Stromal cell of bone marrow (primary cell): ENCODE measurements at places on chromosomes 1 and 21.

- DNase-seq, result no peak
Measured at GRCh38 chr21:40165773-40166070, 298.5 kb downstream of the PCP4 start.

GRCh38 chr1:4371849-4372248, 282.6 kb upstream of the AJAP1 start:
- DNase-seq, result no peak

DNA sequence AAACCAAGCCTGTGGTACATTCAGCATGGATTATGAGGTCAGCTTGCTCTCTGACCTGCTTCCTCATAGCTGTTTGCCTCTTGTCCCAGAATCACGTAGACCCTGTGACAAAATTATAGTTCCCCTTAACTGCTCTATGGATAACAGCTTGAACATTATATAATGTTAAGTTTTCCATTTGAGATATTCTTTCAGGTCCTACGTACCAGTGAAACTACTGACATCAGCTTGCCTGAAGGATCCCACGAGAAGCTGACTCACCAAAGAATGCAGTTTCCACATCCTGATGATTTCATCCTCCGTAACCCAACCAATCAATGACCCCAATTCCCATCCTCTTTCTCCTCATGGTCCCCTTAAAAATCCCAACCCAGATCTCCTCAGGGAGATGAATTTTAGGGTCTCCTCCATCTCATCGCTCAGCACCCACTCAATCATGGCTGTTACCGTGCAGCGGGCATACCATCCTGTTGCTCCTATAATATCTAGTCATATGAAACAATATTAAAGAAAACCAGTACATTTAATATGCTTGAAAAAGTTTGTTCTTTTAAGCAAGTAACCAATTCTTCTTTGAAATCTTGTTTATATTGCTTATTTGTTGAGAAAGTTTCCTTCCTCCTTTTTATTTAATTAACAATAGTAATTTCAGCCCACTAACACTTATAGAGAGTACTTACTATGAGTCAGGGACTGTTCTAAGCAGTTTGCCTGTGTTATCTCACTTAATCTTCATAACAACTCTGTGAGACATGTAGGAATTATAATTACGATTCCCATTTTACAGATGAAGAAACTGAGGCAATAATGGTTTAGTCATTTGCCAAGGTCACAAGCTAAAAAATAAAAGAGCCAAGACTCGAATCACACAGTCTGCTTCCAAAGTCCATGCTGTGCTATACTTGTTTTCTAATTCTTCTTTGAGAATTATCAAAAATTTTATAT, 27.4 kb downstream of the CHML start:
- peak; percentile 85 for DNase-seq

DNA sequence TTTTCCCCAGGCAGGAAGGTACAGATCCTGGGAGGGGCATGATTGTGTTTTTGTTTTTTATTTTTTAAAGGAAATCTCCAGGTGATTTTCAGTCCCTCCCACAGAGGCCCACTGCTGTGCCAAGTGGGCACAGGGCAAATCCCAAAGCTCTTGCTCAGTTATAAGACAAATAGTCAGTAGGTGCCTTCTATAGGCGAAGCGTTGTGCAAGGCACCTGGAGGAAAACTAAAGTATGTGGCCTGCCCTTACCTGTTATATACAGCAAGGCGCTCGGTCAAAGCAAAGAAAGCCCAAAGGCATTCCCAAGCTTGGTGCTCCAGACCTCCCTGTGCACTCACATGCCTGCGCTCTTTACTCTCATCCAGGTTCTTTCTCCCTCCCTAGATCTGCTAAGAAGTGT, 81.0 kb downstream of the KCNJ15 start:
- no peak for DNase-seq

DNA sequence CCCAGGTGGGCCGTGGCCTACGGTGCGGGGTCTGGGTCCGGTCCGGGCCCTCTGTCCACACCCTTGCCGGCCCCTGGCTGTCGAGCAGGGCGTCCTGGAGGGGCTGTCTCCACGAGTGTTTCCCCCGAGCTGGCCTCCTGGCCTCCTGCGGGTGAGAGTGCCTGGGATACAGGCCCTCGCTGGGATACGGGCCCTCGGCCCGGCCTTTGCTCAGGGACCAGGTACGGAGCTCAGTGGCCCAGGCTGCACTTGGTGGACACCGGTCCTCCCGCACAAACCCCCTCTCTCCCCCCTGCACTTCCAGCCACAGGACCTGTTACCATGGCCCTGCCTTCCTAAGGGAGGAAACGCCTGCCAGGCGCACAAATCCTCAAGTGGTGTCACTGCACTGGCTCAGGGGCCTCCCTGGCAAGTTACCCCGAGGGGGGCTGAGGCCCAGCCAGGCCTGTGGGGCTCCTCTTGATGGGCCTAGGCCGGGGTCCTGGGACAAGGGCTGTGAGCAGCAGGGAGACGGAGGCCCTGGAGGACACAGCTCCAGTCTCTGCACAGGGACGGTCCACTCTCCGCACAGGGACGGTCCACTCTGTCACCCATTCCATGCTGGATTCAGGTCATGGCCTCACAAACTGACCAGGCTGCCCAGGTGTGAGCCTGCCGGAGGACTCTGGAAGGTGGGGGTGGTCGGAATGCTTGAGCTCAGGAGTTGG, 18.2 kb upstream of the RNF223 start:
- DNase-seq, result no peak

GRCh38 chr1:154329551-154330131, 4.3 kb downstream of the ATP8B2 start:
- DNase-seq, result no peak

GRCh38 chr1:48414264-48414663, 57.7 kb downstream of the SPATA6 start:
- no peak for DNase-seq

DNA sequence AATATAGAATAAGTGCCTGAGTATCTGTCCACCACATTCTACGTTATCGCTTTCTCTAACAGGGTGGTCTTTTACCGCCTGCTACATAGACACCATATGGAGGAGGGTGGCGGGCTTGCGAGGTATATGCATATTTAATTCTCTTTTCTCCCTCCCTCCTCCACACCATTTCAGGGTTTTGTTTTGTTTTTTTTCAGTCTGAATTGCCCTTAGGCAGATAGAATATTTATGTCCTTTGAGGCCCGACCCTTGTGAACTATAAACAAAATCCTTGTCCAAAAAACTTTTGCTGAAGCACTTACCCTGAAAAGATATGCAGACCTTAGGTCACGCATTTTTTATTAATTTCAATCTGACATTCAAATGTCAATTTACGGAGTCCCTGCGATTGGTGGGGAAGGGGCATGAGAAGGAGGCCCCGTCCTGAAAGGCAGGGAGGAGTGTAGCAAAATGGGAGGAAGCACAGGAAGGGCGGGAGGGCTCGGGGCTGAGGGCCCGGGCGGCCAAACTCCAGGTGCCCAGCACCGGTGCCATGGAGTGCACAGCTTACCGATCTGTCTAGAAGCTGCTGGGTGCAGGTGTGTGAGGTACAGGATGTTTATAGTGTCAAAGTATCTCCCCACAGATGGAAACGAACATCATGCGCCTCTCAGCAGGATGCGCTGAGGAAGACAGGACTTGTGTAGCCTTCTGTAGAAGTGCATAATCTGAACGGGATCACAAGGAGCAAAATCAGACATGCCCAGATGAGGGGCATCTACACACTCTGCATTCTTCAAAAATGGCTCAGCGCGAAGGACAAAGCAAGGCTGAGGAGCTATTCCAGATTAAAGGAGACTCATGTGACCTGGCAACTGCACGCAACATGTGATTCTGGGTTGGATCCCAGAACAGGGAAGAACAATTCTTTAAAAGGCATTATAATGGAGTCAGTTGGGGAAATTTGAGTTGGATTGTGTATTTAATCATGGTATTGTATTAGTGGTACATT, 68.8 kb upstream of the LYST start:
- no peak for DNase-seq

- no peak for DNase-seq
Measured at GRCh38 chr1:115854005-115854404, 13.1 kb upstream of the NHLH2 start.

- DNase-seq, result no peak
Measured at GRCh38 chr1:67893126-67893495, 59.8 kb upstream of the GNG12 start.

- no peak for DNase-seq
Measured at GRCh38 chr1:196425513-196425912, 182.7 kb downstream of the KCNT2 start.

DNA sequence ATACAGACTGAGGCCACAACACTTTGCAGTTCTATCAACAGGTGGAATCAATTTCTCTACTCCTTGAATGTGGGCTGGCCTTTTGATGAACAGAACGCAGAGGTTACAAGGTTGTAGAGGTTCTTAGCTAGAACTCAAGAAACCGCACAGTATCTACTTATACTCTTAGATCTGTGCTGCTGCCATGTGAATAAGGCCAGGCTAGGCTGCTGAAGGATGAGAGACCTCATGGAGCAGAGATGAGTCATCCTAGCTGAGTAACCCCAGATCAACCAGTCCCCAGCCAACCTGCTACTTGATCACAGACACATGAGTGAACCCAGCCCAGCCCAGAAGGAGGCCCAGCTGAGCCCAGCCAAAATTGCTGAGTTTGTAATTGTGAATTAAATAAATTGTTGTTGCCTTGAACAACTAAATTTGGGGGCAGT, 35.3 kb upstream of the BCAR3 start:
- DNase-seq, result no peak

DNA sequence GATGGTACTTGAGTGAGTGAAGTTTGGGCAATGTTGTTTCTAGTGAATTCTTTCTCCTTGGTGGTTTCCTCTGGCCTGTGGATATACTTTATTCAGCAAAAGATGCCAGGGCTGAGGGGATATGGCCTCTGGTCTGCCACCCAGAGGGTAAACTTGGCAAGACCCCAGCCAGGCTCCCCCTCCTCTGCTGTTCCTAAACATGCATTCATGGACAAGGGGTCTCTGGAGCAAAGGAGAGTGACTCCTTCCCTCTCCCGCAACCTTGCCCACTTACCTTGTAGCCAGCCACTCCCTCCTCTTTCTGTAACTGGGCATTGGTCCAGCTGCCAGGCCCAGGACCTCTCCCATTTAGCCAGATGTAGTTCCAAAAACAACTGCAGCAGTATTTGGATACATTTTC, 43.8 kb downstream of the RUNX3 start:
- no peak for DNase-seq

DNA sequence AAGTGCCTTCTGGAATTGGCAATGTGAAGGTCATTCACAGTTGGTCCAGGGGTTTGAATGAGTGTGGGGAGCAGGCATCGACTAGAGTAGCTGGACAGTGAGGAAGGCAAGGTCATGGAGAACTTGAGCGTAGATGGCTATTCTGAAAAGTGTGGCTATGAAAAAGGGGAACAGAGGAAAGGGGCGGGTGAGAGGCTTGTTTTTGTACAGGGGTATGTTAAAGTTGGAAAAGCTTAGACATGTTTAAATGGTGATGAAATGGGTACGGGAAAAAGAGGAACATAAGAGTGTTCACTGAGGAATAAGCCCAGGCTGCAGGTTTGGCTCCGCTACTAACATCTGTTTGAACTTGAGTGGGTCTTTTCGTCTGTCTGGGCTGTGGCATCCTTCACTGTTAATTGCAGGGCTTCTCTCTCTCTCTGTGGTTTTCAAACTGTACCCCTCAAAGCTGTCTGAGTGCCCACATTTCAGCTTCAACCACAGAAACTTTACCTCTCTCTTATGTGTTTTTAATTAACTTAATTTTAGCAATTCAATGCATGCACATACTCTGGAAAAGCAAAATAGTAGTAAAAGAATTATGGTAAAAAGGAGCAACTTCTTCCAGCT, 70.8 kb upstream of the COA6 start:
- DNase-seq, result no peak
